CD8-positive, alpha-beta T cell (primary cell): ENCODE measurements at places on chromosomes 6 and 20.

GRCh38 chr20:3161316-3162079 lies 1.8 kb upstream of the FASTKD5 start:
- DNase-seq: no peak

DNA sequence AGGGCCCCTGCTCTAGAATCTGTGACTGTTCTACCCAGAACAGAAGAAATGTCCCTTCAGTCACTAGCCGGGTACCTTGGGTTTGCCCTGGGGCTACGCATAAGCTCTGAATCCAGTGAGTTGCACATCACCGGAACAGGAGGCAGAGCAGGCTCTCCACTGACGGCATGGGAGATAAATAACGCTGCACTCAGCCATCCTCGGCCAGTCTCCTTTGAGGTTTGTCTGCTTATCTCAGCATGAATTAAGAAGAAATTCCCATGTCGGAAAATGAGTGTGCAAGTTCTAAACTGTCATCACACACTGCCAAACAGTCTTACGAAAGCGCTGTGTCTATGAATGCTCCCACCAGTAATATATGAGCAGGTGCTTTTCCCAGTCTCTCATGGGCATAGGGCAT lies 90.8 kb downstream of the FAM50B start:
- no peak for DNase-seq

DNA sequence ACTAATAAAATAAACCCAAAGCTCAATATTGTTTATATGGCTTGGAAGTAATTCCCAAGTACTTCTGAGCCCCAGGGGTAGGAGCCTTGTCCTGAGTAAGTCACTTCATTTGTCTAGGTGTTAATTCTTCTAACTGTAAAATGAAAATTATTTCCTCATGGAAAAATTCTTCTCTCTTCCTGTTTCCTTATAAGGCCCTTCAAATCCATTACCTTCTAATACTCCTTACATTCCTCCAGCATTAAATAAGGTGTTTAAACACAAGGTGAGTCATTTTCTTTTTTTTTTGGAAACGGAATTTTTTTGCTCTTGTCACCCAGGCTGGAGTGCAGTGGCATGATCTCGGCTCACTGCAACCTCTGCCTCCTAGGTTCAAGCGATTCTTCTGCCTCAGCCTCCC lies 41.9 kb downstream of the PRR18 start:
- DNase-seq: no peak

- DNase-seq: no peak
These were observed 233.6 kb downstream of the TPBG start for GRCh38 chr6:82597201-82597600.

- DNase-seq: no peak
These were observed 10.9 kb upstream of the CALHM6 start for GRCh38 chr6:116450185-116450710.

- DNase-seq: no peak
These were observed 147.3 kb upstream of the BMP5 start for GRCh38 chr6:56022678-56023077.

- no peak for DNase-seq
These were observed 38.7 kb upstream of the THEMIS start for GRCh38 chr6:127939442-127940066.

GRCh38 chr6:102793752-102794151 lies 1400.2 kb downstream of the GRIK2 start:
- DNase-seq: no peak

GRCh38 chr6:28867086-28867409 lies 56.7 kb downstream of the TRIM27 start:
- DNase-seq: no peak

DNA sequence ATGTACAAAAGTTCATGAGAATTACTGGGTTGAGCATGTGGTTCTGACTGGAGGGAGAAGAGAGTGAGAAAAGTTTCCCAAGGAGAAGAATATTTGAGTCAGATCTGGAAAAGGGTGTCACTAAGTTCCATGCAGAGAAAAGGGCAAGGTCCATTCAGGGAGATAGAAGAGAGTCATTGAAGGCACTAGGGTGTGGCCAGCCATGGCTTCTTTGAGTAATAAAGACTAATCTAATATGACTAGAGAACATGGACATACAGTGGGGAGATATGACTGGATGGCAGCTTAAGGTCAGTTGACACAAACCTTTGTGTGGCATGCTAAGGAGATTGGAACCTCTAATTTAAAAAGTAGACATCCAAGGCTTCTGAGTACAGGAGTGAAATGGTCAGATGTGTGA lies 10.7 kb upstream of the SLC17A4 start:
- DNase-seq: no peak

DNA sequence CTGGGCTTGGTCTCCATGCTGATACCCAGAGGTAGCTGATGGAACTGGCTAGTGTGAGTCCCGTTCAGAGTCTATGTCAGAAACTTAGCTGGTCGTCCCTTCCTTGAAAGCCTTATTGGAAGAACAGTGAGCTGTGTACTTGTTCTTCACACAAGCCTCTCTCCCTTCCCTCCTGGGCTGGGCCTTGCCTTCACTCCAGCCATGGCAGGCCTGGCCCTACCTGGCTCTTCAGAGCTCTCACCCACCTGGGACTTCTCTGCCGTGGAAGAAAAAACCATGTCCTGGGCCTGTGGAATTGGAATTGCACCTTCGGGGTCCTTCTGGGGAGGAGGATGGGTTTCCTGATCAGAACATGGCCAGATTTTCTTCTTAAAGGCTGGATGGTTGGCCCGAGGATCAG lies 20.3 kb upstream of the ZNF831 start:
- no peak for DNase-seq

DNA sequence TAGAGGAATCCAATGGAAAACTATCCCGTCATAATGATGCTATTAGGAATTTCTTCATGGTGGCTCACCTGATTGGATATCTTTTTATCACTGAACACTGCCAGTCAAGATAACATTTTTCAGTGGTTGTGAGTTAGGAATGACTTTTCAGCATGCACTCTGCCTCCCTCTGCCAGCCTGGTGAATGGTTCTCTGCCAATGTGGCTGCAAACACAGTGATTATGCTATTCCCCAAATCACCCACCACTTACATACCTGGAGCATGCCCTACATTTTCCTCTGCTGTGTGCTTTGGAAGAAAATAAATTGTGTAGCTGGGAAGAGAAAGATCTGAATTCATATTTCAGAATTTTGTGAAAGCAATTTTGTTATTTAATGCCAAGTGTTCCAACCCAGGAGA lies 102.6 kb upstream of the LAMP5 start:
- no peak for DNase-seq

DNA sequence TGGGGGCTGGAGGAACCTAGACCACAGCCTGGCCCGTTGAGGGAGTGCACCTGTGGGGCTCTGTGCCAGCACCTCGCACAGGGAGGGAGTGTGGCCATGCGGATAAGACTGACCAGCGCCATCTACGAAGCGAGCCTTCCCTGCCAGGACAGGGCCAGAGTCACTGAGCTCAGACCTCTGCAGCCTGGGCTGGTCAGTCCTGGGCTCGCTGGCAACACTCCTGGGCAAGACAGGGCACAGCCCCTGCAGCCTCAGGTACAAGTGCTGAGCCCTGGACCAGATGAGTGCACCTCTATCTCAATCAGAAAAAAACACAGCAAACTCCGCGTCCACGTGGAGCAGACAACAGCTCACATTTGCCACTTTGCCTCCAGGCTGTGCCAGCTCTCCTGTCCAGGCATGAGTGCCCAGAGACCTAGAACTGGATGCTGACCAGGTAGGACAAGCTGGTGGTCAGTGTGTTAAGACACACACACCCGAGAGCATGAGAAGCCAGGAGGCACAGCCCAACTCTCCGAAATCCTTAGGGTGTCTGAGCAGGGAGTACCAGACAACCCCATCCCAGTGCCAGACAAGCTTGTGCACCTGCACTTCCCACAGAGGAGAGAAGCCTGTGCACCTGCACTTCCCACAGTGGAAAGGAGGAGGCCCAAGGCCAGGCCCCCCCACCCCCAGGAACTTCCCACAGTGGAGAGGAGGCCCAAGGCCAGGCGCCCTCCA lies 4.9 kb downstream of the ARFRP1 start:
- peak; percentile 4 for DNase-seq

GRCh38 chr6:108720827-108721226 lies 127.4 kb upstream of the ARMC2 start:
- no peak for DNase-seq

DNA sequence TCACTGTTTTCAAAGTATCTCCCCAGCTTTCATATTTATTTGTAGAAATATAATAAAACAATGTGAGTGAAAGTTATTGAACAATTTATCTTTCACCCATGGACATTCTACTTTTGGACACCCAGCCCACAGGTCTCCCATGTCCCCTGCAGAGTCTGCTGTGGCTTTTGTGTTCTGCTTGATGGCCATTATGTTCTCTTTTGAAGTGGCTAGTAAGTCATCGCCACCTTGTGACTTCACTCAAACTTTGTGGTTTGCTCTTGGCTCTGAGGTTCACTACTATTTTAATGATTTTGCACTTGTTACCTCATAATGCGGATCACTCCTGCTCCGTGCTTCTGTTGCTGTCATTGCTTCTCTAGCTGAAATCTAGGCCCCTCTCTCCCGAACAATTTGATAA lies 10.2 kb upstream of the DEFB113 start:
- no peak for DNase-seq

DNA sequence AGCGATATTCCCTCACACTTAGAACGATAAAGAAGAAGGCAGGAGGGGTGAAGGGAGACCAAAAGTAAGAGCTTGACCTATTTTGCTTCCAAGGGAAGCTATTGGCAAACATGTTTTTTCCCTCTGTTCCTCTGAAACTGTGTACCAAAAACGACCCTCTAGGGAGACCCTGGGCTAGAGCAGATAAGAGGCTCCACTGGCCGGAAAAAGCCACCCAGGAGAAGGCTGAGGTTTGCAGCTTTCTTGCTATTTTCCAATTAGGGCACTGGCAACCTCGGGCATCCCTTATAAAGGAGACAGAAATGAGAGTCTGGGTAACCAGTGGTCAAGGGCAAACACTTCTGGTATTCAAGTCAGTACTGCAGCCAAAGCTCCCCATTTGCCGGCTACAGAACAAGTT lies 168.0 kb downstream of the KIF16B start:
- no peak for DNase-seq

GRCh38 chr20:46767127-46767761 lies 57.8 kb downstream of the SLC2A10 start:
- no peak for DNase-seq

DNA sequence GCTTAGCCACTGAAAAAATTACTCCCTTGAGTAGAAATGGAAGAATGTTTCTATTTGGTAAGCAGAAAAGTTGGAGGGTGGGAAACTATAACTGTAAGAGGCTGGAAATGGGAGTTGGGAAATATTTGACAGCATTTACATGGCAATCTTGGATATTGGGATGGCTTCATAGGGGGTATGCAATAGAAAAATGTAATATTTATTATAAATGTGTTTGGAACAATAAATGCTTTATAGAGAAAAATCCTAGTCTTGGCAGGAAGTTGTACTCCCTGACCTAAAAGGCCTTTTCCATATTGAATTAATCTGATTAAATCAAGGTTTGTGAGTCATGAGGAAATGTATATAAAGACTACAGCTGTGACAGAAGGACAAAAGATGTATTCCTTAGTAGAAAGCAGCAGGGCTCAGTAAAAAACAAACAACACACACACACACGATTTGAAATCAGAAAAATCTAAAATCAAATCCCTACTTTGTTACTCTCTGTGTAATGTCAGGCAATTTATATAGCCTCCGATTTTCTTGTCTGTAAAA lies 272.3 kb downstream of the CD109 start:
- no peak for DNase-seq

DNA sequence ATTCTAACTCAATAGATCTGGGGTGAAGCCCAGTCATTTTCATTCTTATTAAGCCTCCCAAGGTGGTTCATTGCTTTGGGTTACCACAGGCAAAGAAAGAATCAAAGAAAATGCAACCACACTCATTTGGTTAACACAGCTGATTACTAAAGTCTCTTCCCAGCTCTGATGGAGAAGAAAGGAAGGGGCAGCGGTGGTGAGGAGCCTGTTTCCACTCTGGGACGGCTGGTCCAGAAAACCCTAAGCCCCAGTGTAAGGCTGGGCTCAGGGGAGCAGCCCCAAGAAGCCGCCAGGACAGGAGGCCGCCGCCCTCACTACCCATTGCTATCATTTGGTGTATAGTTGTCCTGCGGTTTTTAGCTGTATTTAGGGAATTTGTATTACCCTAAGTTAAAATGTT lies 226.9 kb downstream of the CD83 start:
- no peak for DNase-seq

DNA sequence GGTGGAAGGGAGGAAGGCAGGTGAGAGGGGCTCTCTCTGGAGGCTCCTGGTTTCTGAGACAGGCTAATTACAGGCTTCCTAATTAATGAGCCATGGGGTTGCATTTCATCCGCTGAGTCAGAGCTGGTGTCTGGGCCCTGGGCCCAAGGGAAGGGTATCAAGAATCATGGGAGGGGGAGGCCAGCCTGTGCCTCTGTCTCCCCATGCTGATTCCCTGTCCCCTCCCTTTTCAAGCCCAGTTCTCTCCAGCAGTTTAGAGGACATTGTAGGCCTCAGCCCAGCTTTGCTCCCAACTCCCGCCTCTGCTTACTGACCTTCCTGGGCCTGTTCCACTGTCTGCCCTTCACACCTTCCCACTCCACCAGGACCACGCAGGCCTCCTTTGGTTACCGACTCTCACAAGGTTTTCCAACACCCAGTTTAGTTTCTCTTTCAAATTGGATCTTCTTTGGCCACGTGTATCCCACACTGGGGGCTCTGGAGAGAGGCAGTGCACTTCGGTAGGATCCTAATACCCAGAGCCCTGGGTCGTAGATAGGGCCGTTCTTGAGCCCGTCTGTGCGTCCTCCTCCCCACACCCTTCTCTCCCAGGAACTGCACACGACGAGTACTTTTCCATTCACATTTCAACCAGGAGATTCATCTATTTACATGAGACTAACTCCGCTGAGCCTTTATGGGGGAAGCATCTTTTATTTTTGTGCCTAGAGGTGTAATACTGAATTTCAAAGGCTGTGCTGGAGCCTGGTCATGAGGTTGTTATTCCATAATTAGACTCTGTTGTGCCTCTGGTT lies 18.2 kb upstream of the AVP start:
- no peak for DNase-seq

DNA sequence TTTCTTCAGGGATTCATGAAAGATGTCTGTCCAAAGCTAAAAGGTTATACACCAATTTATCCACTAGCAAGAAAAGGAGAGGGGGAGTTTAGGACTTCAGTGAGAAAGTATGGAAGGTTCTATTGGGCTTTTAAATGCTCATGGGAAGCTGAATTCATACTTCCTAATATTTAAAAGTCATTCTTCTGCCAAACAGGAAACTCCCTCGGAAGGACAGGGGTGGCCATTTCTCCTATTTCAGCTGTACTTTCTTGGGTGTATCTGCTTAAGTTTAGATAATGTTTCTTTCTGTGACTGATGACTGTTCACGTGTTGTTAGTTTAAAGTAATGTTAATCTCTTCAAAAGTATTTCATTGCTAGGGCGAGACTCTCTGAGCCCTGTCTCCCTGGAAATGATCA lies 80.5 kb upstream of the IFNGR1 start:
- DNase-seq: no peak

DNA sequence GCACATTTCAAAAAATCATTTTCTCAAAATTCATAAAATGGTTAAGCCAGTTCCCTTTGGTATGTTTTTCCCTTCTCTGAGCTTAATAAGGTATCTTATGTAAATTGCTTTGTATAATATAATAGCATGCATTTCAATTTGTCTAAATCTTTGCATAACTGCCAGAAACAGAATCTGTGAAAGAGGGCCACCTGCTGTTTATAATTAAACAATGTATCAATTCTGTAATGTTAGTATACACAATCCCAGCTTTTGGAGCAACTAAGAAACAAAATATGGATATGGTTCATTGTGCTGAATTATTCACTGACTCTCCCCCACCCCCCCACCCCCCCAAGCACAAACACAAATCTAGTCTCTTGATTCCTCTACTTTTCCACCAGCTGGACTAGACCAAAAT lies 54.8 kb downstream of the GPX5 start:
- no peak for DNase-seq
